ENCODE measurements at places on chromosomes 2 and 18. TPM values are rescaled to one million over a fixed set of nuclear protein-coding genes. Genes with fewer than 3 reads are reported as not detected.

AKAIN1 gene
- total RNA-seq: not detected

DNA sequence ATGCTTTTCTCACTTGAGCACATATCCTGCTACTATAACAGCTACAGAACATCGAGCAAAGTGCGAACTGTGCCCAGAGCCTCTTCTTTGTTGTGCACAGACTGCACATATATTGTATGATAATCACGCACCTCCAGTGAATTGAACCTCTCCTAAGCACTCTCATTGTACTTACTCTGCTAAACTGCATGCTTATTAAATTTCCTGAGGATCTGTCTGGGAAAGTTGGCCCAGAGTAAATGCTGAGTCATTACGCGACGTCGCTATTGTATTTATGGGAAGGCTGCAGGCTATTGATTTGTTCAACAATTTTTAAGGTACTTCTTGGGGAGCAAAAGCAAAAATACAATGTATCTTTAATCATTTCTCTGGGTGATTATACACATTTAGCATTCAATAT lies 399.6 kb upstream of the DSEL start:
- H3K27me3 ChIP-seq: no peaks in the 10 kb centered on the region
- H3K36me3 ChIP-seq: no peaks in the 10 kb centered on the region
- no peaks in the 10 kb centered on the region for H3K4me1 ChIP-seq
- no peak for DNase-seq
- no peak overlapping the region for H3K4me3 ChIP-seq
- no peak overlapping the region for H3K27ac ChIP-seq

DNA sequence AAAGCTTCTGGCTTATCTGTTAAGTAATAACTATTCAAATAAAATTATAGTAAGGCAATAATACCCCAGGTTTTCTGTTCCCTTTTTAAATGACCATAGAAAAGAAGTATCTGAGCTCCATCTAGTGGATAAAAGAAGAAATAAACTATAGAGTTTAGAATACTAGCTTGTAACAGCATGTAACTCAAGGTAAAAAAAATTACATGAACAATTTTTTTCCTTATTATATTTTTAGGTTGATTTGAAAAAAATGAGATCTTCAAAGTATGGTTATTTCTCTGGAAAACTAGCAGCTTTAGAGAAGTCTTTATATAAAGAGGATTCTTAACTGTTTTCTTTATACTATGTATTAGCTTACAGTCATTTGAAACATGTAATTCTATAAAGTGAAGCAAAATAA lies 58.1 kb downstream of the NCKAP1 start:
- H3K27ac ChIP-seq: no peak overlapping the region
- DNase-seq: no peak
- no peaks in the 10 kb centered on the region for H3K36me3 ChIP-seq
- no peak overlapping the region for H3K4me3 ChIP-seq
- H3K4me1 ChIP-seq: no peaks in the 10 kb centered on the region
- H3K27me3 ChIP-seq: no peaks in the 10 kb centered on the region

- H3K4me3 ChIP-seq: no peak overlapping the region
- no peaks in the 10 kb centered on the region for H3K4me1 ChIP-seq
- no peak overlapping the region for H3K27ac ChIP-seq
- H3K36me3 ChIP-seq: no peaks in the 10 kb centered on the region
- H3K27me3 ChIP-seq: no peaks in the 10 kb centered on the region
- DNase-seq: no peak
These were observed 224.6 kb upstream of the LRRTM4 start for GRCh38 chr2:77746780-77747179.

DNA sequence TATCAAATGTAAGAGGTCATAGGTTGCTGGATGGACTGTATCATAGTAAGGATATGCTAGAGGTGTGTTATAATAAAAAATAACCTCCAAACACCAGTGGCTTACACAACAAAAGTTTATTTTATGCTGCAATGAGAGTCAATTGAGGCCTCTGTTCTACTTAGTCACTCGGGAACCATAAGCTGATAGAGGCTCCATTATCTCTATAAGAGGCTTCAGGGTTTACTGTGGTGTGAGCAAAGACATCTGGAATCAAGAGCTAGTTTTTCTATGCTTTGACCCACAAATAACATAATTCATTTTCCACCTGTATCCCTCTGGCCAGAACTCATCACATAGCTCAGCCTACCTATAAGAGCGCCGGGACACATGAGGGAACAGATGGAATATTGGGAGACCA lies 47.5 kb upstream of the NEMP2 start:
- no peaks in the 10 kb centered on the region for H3K36me3 ChIP-seq
- H3K4me3 ChIP-seq: no peak overlapping the region
- no peak for DNase-seq
- no peaks in the 10 kb centered on the region for H3K27me3 ChIP-seq
- H3K4me1 ChIP-seq: peaks cover 8% of the 10 kb centered on the region
- no peak overlapping the region for H3K27ac ChIP-seq

DNA sequence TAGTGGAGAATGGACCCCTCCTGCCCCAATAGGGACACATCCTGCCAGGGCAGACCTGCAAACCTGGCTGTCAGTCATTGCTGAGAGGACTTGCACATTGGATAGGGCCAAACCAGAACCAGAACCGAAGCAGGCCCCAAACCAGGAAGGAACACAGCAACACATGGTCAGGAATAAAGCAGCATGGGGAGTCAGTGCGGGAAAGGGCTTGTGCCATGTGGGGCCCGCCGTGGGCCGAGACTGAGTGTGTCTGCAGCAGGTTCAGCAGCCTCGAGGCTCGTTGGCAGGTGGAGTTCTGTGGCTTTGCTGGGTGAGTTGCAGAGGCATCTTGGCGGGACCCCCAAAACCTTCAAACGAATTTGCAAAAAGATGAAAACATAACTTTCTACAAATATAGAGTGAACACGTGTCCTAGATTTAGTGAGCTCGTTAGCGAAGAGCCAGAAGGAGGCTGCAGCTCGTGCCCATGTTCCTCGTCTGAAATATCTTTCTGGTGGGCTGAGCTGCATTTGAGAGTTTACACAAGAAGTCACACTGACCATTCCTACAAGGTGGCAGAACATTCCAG lies 44.9 kb upstream of the LDLRAD4 start:
- no peaks in the 10 kb centered on the region for H3K4me1 ChIP-seq
- no peaks in the 10 kb centered on the region for H3K27me3 ChIP-seq
- no peaks in the 10 kb centered on the region for H3K36me3 ChIP-seq
- H3K4me3 ChIP-seq: no peak overlapping the region
- H3K27ac ChIP-seq: no peak overlapping the region
